Neuronal stem cell (in vitro differentiated cells): ENCODE measurements at places on chromosomes 6 and 20.
A peak's percentile ranks its signal among the peaks of the same experiment; 100 is the strongest.

GRCh38 chr20:63309261-63310071 lies 16.5 kb downstream of the COL20A1 start:
- DNase-seq: peak; percentile 64

- DNase-seq: no peak
Measured at GRCh38 chr6:7922596-7922995, 12.0 kb upstream of the TXNDC5 start.

GRCh38 chr6:15907914-15908518 lies 220.9 kb upstream of the MYLIP start:
- DNase-seq: no peak

GRCh38 chr6:148620579-148621298 lies 126.1 kb upstream of the UST start:
- DNase-seq: no peak

- DNase-seq: no peak
Measured at GRCh38 chr20:10476319-10476724, 41.2 kb downstream of the SLX4IP start.

DNA sequence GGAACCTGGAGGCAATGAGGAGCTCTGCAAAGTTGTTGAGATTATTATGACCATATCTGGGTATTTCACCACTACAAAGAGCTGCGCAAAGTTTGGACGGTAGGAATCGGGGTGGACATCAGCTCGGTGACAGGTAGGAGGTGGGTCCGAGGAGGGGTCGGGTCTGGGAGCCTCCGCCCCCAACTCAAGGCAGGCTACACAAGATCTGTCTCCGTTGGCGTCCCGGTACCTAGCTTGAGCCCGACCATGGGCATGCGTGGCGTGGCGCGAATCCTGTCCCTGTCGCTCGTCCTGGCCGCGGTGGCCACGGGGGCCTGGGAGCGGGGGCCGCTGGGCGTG lies 40.2 kb upstream of the ZNFX1 start:
- no peak for DNase-seq

DNA sequence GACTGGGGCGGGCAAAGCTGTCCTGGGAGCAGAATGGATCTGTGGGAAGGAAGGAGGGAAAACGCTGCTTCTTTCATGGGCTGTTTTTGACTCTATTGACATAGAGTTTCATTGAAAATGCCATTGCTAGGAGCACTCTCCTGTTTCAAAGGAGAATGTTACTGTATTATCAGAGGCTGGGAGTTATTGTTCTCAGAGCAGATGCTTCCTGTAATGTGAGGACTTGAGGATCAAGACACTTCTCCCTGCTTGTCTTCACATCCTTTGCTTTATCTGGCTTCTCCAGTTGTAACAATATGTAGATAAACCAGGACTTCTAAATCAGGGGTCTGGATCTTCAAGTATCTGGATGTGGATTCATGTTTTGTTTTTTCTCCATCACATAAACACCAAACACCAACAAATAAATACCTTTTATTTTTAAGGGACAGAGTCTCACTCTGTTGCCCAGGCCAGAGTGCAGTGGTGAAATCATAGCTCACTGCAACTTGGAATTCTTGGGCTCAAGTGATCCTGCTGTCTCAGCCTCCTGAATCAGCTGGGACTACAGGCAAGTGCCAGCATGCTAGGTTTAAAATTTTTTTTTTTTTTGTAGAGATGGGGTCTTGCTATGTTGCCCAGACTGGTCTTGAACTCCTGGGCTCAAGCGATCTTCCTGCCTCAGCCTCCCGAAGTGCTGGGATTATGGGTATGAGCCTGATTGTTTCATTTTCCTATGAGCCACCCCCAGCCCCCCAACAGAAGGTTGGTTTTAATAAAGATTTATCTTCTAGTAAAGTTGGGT lies 3.9 kb downstream of the CD109 start:
- DNase-seq: no peak
